ENCODE measurements at places on chromosomes 4 and X.

GRCh38 chr4:167784826-167785225 lies 307.5 kb upstream of the ANXA10 start:
- DNase-seq: no peak

DNA sequence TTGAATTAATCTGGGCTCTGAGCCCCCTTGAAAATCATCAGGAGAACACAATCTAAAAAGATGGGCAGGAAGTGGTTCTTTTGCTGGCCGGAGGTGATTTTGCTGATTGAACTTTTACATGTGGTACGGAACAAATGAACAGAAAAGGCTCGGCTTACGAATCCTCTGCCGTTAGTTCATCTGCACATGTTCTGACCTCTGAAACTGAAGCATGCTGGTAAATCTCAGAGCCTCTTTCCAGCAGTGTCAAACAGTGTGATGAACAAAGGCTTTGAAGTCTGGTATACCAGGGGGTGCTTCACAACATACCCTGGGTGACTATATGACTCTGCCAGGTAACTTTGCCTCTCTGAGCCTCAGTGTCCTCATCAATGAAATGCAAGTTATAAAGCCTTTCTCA lies 194.2 kb upstream of the C1QTNF7 start:
- DNase-seq: peak; percentile 14

DNA sequence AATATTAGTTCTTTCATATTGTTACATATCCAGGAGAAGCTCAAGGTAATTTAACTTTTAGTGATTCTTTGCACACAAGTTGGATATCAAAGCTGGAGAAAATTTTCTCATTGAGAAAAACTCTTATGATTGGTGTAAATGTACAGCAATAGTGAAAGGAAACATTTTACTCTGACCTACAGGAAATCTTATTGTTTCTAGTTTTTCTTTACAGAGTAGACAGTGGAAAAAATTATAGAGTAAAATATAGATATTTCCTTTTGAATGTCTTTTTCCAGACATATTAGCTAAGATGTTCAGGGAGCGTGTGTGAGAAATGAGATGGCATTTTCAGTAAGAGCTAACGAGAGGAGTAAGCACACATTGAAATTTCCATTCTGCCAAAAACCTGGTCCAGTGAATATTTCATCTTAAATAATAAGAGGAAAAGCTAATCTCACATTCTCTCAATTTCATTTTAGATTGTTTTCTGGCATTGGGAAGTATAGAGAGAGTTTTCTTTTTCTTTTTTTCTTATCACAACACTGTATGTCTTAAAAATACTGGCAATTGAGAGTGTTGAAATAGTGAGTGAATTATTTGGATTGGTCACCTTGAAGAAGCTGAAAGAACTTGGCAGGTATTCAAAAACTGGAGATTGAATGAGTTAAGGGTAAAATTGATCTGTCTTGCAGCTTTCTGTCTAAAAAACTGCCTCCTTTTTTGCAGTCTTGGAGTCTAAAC lies 15.6 kb upstream of the ATP8A1 start:
- DNase-seq: no peak

DNA sequence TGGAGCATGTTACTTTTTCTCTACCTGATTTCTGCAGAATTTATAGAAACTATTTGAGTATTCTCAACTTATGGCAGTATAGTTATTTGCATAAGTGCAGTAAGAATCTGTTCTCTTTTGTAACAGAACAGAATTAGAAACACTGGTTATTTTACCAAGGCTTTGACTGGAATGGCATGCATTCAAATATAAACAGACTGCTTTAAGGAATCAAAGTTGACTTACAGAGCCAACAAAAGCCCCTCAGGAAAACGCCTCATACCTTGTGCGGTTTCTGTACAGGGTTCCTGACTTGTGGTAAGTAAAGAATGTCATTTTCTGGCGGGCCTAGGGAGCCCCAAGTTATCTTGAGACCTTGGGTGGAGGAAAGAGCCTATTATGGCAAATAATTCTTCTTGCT lies 97.1 kb downstream of the GPR143 start:
- DNase-seq: no peak

- no peak for DNase-seq
Observed at GRCh38 chrX:133353233-133353632, 62.1 kb downstream of the GPC4 start.

GRCh38 chr4:112448306-112449132 lies 67.5 kb downstream of the NEUROG2 start:
- DNase-seq: no peak

- DNase-seq: no peak
Observed at GRCh38 chrX:12060489-12061260, 77.6 kb upstream of the FRMPD4 start.

DNA sequence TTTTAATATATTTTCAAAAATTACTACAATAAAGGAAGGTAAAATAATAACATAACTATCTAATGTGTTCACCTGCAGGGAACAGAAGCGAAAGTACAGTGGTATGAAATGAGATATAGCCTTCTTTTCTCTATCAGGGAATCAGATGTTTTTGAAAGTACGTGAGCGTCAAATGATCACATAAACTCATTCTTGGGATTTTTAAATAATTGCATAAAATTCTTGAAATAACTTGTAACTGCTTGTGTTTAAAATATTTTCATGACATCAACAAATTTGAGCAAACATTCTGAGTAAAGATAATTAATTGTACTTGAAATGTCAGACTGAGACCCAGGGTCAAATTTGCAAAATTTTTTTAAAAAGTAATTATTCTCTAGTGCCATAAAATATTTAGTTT lies 193.5 kb upstream of the NEIL3 start:
- DNase-seq: no peak

DNA sequence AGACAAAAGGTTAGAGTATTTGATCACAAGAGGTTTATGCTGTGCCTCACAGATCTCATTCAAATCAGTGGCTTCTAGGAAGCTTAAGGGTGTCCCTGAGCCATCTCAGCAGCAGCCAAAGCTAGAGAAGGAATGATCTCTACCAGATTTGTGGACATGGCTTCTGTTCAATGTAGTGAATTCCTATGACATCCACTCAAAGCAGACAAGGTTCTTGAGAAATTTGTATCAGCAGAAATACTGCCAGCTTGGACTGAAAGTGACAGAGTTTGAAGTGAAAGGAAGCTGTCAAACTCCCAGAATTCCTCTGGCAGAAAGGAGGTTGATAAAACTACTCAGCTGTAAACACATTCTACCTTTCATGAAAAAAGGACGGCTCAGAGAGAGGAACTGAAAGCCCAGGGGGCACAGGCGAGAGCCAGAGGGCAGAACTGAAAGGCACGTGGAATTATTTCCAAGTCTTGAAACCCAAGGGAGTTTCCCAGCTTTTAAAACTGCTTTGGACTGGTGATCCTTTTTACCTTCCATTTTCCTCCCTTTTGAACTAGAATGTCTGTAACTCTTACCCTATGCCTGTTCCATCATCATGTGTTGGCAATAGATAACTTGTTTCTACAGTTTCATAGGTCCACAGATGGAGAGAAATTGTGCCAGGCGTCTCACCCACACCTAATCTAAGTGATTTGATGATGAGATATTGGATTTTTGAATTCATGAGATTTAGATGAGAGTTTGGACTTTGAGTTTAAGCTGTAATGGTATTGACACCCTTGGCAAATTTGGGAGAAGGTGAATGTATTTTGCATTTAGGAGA lies 14.5 kb upstream of the MED14 start:
- no peak for DNase-seq

GRCh38 chrX:71365356-71365874 lies 742 bp upstream of the TAF1 start:
- DNase-seq: no peak

DNA sequence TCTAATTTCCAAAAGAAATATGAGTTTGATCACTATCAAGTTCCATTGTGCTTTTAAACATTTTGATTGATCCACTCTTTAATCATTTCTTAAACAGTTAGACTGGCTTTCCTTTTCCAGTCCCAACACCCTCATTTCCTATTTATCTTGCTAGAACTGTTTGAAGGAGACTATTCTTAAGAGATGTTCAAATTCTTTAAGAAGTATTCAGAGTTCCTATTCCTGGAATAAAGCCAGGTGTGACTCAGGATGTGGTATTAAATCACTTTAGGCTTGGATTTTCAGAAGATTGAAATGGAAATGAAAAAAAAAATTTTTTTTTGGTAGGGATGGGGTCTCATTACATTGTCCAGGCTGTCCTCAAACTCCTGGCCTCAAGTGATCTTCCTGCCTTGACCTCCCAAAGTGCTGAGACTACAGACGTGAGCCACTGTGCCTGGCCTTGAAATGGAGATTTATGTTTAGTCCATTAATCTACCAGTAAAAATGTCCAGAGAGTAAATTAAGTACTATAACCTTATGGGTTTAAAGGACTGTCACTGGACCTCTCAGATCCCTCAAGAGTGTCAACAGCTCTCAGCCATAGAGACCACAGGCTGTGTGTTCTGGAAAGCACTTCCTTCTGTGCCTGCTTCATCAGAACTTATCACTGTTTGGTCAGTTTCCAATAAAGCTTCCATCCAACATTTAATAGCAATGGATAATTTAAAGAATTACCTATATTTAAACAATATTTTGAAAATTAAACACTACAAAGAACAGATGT lies 90.7 kb downstream of the CDS1 start:
- DNase-seq: no peak

- no peak for DNase-seq
Observed at GRCh38 chrX:99353412-99353811, 1056.7 kb downstream of the PCDH19 start.

GRCh38 chr4:24999392-25000089 lies 31.2 kb downstream of the LGI2 start:
- no peak for DNase-seq

DNA sequence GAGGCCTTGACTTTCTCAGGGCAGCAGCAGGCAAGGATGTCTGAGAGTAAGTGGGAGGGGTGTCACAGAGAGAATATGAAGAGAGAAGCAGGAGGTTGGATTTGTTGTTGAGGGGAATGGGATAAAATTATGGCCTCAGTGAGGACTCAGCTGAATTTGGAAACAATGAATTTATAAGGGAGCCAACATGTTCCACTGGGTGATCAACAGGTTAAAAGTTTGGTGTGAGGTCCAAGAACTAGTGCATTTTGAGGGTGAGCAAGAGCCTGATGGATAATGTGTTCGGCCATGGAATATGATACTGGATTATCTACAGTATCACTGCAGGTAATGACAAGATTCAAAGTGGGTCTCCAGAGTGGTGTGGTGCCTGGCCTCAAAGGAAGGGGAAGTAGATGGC lies 33.5 kb downstream of the LIMCH1 start:
- no peak for DNase-seq

DNA sequence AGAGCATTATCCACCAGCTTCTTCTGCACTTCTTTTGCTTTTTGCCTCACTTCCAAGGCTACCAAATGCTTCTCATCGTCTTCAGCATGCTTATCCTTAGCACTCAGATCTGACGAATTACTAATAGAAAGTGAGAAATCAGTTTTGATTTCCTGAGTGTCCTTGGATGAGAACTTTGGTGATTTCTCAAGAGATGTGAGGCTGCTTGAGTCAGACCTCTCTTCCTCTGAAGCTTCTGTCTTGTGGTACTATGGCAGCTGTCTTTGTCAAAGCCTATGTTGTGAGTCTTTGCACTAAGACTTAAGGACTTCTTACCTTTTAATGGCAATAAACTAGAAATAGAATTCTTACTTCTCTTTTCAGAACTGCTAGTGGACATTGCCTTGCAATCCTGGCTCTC lies 169.9 kb downstream of the CPE start:
- DNase-seq: no peak

DNA sequence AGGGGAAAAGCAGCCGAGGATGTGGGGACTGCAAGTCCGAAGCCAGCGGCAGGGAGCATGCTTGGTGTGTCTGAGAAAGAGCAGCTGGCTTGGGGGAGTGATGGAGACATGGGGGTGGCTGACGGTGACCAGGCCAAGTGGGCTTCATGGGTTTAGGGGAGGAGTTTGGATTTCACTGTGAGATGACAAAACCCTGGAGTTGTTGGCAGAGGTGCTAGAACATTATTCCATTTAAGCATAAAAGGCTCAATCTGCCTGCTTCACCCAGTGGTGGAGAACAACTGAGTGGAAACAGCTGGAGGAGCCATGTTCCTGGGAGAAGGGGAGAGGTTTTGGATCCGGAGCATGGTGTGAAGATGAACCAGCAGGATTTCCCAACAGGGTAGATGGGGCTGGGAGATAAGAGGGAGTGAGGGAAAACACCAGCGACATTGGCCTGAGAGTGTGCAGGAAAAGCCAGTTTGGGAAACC lies 318.0 kb upstream of the TAPT1 start:
- no peak for DNase-seq

- DNase-seq: no peak
Observed at GRCh38 chr4:87541521-87541920, 12.3 kb upstream of the SPARCL1 start.

- peak; percentile 72 for DNase-seq
Observed at GRCh38 chr4:98446499-98447375, 185.6 kb downstream of the RAP1GDS1 start.

DNA sequence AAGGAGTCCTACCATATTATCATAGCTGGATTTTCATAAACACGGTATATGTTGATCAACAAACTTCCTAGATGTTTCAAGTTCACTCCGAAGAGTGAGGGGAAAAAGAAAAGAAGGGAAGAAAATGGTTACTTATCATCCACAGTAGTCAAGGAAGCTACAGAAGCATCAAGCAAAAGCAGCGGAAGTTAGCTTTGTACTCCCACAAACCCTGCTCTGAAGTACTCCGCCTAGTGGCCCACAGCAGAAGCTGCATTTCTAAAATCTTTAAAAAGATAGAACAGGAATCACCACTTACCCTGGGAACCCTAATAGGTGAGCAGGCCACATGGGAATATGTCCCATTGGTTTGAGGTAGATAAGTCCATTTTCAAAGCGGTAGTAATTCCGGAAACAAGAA lies 28.5 kb upstream of the FRG1 start:
- no peak for DNase-seq

DNA sequence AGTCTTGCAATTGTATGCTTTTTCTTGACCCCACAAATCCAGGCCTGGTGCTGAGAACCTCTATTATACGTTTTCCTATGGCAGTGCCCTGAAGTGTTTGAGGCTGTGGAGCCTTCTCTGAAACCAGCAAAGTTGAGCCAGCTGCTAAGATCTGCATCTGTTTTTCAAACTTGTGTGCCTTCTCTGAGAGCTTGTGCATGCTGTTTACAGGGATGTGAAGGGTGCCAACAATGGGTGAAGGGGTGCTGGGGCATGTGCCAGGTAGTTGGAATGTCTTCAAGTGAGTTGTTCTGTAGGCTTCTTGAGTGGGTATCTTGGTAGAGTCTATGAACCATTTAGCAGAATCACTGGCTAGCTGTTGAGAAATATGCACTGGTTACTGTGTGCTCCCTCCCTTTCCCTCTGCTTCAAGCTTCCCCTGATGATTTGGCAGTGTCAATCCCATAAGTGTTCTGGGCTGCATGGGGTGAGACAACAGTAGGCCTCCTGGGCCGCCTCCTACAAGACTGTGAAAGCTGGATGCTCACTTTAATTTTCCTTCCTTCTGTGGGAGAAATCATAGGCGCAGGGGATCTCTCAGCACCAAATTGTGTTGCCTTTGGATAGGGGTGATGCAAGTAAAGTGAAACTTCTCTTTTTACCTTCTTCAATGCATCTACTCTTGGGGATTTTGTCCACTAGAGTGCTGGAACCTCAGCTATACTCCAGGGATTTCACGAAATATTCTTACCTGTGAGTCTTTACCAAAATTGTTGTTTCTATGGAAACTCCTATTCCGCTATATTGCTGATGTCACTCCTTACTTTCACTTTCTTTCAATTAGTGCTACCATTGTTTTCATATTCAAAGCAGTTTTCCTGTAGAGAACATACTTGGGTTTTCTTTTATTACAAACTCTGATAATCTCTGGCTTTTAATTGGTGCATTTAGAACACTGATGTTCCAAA lies 30.0 kb downstream of the ITM2A start:
- no peak for DNase-seq

GRCh38 chrX:40329616-40330015 lies 231.9 kb upstream of the BCOR start:
- DNase-seq: no peak

GRCh38 chr4:1898681-1899080 lies 27.5 kb downstream of the NSD2 start:
- no peak for DNase-seq

Data from CD4-positive, alpha-beta T cell treated with Interleukin-6 for 4 hours (primary cell).